Stimulated activated CD4-positive, alpha-beta T cell treated with anti-CD3 and anti-CD28 coated beads, Interleukin-2, amount 100 ng/mL, for 24 hours (primary cell): ENCODE measurements at places on chromosomes 4 and X.

GRCh38 chr4:12712648-12713339, 771.3 kb downstream of the RAB28 start:
- no peak for DNase-seq

DNA sequence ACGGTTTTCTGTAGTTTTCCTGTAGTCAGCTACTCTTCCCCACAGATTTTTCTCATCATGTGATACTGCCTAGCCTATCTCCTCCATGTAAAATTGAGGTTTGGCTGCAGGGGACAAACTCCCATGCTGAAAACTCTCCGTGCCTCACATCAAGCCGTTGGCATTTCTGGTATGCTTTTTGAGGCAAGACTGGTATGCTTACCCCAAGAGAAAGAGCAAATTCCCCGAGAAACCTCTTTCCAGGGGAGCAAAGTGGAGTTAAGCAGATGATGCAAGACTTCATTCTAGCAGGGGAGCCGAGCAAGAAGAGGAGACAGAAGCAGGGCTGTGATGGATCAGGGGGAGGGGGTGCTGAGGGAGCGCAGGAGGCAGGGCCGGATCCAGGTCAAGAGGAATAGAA, 4.8 kb downstream of the SOWAHD start:
- DNase-seq: no peak

- DNase-seq: no peak
Observed at GRCh38 chr4:173281406-173282255, 52.5 kb downstream of the HMGB2 start.

DNA sequence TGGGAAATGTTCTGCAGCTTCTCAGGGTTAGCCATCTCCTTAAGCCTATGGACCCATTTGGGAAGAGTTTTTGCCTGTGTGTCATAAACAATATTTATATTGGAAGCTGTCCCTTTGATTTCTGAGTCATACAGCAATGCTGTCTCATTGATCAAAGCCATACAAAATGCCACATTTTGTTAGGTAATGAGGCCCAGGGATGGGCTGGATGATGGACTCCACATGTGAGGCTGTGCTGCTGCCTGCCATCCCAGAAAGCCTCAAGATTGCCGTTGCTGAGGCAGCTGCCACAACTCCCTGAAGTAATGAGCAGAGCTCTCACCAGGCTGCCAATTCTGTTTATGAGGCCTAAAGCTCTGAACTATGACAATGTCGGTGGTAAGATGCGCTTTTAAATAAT, 12.2 kb upstream of the GJB1 start:
- DNase-seq: no peak

DNA sequence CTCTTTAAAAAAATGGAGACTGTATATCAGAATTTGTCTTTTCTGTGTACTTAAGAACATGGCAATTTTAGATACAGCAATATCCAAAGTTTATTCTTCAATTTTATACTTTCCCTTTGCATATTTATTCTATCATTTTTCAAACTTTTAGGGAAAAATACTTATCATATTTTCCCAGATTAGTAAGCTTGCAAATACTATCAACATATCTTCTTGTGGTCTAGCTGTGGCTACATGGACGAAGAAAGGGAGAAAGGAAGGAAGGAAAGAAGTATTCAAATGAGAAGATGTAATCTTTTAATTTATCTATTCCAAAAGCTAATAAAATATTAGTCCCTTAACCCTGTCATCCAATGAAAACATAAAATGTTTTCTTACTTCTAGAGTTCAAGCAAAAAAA, 797.8 kb upstream of the GALNTL6 start:
- no peak for DNase-seq

GRCh38 chr4:58809948-58810347, 1699.8 kb upstream of the IGFBP7 start:
- no peak for DNase-seq

- no peak for DNase-seq
Observed at GRCh38 chr4:182758273-182758672, 158.9 kb downstream of the DCTD start.

DNA sequence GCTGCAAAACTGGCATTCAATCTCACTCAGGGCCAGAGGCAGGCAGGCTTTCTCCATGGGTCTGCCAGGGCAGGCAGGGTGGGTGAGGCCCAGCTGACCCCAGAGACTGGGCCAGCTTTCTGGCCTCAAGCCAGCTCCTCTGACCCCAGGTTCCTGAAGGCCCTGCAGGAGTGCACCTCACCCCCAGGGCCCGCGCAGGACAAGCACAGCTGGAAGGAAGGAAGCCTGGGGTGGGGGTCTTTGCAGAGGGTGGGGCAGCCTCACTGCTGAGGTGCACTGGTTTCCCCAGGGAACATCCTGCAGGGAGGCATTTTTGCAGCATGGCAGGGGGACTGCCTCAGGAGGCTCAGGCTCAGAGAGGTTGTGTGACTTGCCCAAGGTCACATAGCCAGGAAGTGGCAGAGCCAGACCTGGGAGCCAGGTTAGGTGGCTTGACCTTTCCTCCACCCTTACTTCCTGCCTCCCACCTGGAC, 31.5 kb upstream of the AFAP1 start:
- no peak for DNase-seq

DNA sequence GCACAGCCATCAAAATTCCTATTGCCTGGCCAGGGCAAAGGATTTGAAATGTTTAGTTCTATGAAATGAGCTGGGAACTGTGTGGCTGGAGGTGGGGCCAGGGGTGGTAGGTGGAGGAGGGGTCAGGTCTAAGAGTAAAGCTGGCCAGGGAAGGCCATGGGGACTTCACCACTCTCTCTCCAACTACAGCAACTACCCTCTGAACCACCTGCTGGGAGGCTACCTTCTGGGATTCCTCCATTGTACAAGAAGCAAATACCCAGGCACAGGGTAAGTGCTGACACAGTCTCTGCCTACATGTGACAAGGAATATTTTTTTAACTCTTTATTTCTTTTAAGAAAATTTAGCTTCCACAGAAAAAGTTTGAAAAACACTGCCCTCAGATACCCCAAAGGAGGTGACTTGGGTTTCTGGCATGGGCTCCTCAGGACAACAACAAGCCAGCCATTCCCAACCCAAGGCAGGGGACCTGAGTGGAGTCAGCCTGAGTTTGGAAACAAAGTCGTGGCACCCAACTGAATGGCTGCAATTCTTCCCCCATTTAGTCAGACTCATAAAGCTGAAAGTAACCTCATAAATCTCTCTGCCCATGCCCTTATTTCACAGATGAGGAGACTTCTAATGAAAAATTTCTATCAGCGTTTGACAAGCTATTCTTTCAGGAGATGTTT, 593.8 kb upstream of the DIPK2B start:
- no peak for DNase-seq

DNA sequence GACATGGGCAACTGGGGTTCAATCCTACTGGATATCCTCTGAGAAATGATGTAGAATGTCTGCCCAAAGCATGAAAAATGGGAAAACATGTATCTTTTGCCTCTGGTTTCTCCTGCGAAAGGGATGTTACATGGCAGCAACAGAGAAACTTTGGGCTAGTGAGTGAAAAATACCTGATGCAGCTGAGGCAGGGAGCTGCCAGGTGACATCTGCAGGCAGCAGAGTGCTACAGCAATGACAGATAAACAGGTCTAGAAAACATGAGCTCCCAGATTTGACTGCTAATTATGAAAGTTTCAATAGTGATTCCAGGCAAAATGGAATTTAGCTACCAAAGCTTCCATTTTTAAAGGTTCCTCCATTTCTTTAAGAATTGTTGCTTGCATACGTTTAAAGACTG, 4.8 kb upstream of the CXCL1 start:
- DNase-seq: no peak

GRCh38 chrX:20796450-20796849, 529.7 kb upstream of the RPS6KA3 start:
- no peak for DNase-seq

- DNase-seq: no peak
Observed at GRCh38 chr4:8005814-8006215, 66.2 kb upstream of the AFAP1 start.

DNA sequence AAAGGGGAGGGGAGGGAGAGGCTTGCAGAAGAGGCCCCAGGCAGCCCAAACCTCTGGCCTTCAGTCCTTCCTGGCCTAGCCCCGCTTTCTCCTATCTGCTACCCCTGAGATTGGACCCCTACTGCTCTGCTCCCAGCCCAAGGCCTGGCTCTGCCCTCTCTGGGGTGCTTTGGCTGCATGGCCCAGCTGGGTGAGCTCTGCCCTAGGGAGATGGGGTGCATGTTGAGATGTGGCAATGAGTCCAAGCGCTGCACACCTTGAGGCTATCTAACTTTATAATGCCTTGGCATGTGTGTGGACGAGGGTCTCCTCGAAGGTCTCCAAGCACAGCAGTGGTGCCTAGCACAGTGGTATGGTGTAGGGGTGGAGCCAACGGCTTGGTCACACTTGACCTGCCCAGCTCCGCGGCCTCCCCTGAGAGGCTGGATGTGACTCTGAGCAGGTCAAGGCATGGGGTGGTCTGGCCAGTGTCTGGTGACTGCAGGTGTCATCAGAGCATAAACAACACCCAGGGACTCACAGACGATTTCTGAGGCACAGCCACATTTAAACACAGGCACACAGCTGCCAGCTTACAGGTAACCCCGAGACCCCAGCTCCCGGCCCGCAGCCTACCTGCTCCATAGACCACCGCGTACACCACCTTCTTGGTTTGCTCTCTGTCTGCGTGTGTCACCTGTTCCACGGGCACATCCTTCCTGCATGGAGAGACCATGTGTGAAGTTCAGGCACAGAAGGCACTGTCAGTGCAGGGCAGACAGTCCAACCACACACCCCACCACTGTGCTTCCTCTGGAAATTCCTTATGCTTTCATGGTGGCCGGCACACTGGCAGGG, 36.3 kb downstream of the NAT8L start:
- DNase-seq: no peak

- DNase-seq: no peak
Observed at GRCh38 chr4:59814402-59815010, 1385.6 kb upstream of the ADGRL3 start.

DNA sequence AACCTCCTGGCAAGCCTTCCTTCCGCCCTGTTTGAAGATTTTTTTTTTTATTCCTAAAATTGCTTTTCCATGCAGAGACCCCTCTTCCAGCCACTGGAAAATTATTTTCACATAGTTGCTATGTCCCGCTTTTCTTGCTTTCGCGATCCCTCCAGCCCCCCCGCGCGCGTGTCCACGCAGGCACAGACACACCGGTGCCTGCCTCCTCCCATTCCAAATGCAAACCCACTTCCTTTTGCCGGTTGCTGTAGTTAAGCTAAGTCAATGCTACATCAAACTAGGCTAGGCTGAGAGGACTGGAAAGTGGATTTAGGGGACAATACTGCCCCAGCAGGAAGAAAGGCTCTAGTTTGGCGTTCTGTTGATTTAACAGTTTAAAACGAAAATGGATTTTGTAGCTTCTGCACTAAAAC, 111.0 kb downstream of the DHX15 start:
- DNase-seq: no peak

DNA sequence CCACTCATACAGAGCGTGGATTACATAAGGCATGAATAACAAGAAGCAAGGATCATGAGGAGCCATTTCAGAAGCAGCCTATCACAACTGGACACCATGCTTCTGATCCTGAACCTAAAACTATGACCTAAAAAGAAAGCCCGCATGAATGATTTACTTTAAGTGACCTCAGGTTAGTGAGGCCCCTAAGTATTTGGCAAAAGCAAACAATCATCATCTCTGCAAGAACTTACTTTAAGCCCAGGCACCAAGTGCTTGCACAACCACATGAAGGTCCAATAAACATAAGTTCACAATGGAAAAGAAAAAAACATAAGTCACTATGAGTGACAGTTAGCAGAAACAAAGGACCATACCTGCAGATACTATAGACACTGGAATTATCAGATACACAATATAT, 7.9 kb upstream of the MBTPS2 start:
- DNase-seq: no peak

DNA sequence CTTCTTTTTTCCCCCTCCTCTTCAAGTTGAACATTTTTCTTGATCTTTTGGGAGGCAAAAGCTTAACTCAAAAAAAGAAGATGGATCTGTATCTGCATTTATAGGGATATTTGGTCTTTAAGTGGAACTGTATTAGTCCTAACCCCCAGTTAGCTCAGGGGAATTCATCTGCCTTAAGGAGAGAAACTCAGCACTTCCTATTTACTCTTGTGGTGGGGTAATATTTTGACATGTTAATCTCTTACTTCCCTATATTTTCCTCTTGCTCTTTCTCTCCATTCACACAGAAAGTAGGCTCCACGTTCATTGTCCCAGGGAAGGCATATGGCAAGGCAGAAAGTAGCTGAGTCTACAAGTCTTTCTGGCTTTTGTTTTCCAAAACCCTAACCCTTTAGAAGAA, 5.3 kb downstream of the LRRC66 start:
- no peak for DNase-seq

GRCh38 chrX:103524747-103525146, 5.5 kb upstream of the RAB40A start:
- DNase-seq: no peak

GRCh38 chrX:12700745-12701144, 90.5 kb upstream of the PRPS2 start:
- no peak for DNase-seq

DNA sequence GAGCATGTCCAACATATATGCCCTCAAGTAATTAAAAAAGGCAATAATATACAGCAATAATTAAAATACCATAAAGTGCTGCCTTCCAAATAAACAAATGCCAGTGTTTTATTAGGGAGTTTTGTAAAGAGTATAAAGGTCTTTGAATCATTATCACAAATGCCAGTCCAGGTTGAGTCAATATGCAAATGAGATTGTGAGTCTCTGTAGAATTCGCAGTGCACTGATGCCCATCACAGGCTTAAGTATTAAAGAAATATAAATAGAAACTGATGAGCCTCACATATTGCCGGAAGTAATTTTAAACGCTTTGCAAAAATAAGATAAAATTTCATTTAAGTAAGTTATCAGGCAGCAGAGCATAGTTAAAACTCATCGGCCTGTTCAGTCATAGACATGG, 205.0 kb upstream of the TECRL start:
- DNase-seq: no peak

DNA sequence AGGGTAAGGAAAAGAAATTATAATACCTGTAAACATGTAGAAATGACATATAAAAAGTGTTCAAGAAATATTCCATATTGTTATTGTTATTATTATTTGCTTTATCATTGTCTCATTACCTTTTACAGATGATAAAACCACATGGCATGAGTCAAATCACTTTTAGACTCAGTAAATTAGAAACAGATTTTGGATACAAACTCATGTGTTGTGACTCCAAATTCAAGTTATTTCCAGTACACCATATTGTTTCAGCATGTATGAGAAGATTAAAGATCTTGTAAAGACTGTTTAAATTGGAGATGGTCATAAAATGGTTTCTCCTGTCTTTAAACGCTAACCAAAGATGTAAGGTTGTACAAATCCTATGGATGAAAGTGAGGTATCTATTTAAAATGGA, 18.1 kb downstream of the PPP1R2C start:
- no peak for DNase-seq

GRCh38 chr4:30330894-30331652, 389.1 kb upstream of the PCDH7 start:
- no peak for DNase-seq

GRCh38 chrX:11589641-11590040, 76.1 kb downstream of the ARHGAP6 start:
- no peak for DNase-seq

- no peak for DNase-seq
Observed at GRCh38 chrX:38959736-38960135, 158.5 kb downstream of the MID1IP1 start.

GRCh38 chr4:141158219-141158618, 24.9 kb upstream of the RNF150 start:
- no peak for DNase-seq
